ENCODE measurements at places on chromosomes 3 and 15.

- no peak for DNase-seq
Measured at GRCh38 chr3:148990236-148990635, 1.1 kb upstream of the GYG1 start.

GRCh38 chr3:123298903-123299302 is 97.2 kb downstream of the SEC22A start:
- DNase-seq = no peak

DNA sequence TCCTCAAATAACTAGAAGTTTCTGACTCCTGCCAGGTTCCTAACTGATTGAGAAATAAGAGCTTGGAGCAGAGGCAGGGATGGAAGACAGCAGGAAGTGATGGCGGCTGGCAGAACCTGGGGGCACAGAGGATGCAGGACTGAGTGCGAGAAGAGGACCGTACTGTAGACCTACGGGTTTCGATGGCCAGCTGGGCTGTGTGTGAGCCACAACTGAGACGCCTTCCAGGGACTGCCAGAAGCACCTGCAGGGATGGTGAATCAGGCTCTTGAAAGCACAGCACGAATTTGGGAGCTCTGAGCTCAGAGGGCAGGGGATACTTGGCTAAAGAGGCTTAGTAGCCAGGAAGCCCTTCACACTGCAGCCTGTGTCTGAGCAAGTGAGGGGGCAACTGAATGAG is 165.6 kb downstream of the ABHD5 start:
- no peak for DNase-seq

- DNase-seq = no peak
Measured at GRCh38 chr3:171788546-171789351, 21.5 kb downstream of the PLD1 start.

- no peak for DNase-seq
Measured at GRCh38 chr3:29286478-29287240, 5.8 kb downstream of the RBMS3 start.

DNA sequence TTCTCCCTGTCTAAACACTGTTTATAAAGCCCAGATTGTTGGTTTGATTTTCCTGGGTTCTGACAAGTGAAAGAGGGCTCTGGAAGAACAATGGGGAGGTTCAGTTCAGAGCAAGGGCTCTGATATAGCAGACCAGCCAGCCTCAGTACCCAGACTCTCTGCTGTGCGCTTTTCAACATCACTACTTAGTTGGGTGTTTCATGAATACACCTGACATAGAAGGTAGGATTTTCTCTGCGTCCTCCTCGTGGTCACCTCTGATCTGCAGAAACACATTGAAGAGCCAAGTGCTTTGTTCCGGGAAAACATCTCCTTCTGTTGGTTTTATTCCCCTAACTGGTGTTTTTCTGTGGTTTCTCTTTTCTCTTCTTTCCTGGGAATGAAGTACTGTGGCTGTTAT is 99.5 kb downstream of the EPHB1 start:
- no peak for DNase-seq

DNA sequence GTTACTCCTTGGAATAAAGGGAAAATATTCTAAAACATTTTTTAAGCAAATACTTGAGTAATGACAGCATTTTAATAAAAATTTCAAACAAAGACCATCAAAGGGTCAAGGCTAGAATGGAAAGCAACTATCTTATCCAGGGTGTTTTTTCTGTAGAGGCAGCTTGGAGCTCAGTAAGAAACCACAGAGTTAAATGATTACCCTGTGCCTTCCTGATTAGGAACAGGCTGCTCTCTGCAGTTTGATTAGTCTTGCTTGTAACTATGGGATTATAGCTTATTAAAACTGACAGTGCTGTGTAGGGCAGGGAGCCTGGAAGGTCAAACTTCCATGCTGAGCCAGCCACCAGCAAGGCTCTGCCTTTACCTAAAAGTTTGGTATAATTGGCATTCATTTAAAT is 33.1 kb downstream of the QTRT2 start:
- no peak for DNase-seq

GRCh38 chr15:87369269-87369668 is 887.3 kb downstream of the NTRK3 start:
- no peak for DNase-seq

DNA sequence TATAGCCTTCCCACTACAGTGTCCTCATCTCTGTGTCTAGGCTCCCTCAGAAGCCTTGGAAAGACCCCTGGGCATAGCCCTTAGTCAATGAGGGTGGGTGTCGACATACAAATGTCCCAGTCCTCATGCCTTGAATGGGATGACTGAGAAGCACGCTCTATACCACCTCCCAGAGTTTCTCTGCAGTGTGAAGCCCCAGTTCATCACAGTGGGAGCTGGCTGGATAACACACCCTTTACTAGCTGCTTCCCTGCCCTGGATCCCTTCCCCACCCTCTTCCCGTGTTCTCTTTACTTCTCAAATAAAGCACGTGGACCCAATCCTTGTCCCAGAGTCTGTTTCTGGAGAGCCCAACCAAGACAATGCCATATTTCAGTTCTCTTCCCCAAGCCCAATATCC is 239.3 kb downstream of the VPS13C start:
- DNase-seq = no peak

GRCh38 chr3:117109178-117109577 is 399.6 kb downstream of the TUSC7 start:
- DNase-seq = no peak

GRCh38 chr3:62373714-62374333 is 474 bp upstream of the FEZF2 start:
- no peak for DNase-seq

- DNase-seq = no peak
Measured at GRCh38 chr3:39751286-39751685, 58.1 kb upstream of the MYRIP start.

GRCh38 chr15:22778796-22779195 is 7.6 kb upstream of the NIPA1 start:
- DNase-seq = no peak

DNA sequence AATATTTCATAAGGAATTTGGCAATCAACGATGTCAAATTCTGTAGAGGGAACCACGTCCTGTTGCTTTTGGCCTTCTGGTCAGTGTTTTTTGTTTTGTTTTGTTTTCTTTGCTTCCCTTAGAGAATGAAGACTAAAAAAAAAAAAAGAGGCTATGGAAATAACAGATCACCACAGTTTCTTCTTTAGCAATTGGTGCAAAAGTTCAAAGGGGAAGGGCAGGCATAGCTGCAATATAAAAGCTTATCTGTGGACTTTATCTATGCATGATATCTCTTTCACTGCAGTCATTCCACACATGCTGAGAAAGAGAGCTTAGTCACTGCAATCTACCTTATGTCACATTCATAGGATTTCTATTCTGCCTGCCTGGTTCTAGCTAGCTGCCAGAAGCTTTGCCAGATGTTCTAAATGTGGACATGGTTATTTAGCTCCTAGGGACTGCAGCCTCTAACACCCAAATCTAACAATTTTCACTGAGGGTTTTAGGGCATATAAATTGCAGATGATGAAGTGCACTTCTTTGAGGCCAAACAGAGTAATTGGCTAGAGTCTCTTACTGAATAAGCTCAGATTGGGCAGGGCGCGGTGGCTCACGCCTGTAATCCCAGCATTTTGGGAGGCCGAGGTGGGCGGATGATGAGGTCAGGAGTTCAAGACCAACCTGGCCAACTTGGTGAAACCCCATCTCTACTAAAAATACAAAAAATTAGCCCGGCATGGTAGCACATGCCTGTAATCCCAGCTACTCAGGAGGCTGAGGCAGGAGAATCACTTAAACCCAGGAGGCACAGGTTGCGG is 637.2 kb downstream of the NTRK3 start:
- no peak for DNase-seq
